Activated CD4-positive, CD25-positive, alpha-beta regulatory T cell treated with anti-CD3 and anti-CD28 coated beads, Interleukin-2, amount 50 U/mL, for 24 hours (primary cell): ENCODE measurements at places on chromosomes 6 and 20.

DNA sequence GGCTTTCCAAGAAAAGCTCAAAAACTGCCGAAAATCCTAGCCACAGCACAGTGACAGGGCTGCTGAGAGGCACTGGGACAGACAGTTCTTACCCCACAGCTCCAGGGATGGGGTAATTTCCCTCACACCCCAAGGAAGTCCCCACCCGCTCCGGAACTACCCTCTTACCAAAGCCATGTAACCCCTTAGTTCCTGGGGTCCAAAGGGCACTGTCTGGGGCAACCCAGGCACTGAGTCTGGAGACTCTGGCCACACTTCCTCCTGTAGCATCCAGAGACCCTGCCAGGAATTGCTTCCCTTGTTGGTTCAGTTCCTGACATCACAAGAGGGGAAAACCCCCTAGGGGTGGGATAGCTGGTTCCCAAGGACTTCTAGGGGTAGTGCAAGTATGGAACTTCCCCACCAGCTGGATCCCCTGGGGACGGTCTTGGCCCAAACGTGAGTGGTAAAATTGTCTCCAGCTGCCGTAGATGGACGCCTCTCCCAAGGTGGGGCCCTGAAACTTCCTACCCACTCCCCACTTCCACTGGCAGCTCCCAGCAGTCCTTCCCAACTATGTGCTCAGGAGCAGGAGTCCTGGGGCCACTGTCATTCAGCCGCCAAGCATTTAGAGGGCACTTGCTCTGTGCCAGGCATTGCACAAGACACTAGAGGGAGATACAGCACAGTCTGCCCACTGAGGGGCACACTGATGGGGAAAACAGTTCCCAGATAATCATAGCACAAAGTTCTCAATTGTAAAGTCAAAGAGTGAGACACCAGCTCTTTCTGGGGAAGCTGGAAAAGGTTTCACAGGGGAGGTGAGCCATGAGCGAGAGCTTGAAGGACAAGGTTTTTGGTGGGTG is 17.2 kb upstream of the HCK start:
- no peak for ATAC-seq

DNA sequence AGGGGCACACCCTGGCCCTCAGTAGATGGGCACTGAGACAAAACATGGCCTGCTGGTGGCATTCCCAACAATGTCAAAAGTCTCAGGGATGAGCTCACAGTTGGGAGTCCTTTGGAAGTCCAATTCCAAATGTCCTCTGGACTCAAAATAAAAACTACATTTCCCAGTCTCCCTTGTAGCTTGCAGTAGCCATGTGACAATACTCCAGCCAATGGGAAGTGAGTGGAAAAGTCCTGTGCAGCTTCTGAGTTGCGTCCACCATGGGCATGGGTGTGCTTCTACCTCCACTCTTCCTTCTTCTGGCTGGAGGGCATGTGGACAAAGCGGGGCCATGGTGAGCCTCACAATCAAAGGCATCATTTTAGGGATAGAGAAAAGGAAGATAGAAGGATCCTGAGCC is 5.8 kb upstream of the ADAM33 start:
- no peak for ATAC-seq

DNA sequence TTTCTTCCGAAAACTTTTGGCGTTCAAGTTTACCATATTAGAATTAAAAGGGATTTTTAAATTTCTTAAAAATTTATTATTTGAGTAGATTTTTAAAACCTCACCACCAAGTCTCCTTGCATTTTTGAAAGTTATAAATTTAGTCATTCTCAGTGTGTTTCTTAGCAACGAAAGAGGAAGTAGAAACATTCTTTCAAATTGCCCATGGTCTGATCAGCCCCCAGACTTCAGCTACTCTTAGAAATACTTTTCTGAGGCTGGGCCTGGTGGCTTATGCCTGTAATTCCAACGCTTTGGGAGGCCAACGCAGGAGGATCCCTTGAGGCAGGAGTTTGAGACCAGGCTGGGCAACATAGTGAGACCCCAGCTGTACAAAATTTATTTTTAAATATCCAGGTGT is 15.1 kb upstream of the RTF2 start:
- no peak for ATAC-seq

- ATAC-seq = no peak
Observed at GRCh38 chr6:34102099-34102656, 43.7 kb downstream of the GRM4 start.

DNA sequence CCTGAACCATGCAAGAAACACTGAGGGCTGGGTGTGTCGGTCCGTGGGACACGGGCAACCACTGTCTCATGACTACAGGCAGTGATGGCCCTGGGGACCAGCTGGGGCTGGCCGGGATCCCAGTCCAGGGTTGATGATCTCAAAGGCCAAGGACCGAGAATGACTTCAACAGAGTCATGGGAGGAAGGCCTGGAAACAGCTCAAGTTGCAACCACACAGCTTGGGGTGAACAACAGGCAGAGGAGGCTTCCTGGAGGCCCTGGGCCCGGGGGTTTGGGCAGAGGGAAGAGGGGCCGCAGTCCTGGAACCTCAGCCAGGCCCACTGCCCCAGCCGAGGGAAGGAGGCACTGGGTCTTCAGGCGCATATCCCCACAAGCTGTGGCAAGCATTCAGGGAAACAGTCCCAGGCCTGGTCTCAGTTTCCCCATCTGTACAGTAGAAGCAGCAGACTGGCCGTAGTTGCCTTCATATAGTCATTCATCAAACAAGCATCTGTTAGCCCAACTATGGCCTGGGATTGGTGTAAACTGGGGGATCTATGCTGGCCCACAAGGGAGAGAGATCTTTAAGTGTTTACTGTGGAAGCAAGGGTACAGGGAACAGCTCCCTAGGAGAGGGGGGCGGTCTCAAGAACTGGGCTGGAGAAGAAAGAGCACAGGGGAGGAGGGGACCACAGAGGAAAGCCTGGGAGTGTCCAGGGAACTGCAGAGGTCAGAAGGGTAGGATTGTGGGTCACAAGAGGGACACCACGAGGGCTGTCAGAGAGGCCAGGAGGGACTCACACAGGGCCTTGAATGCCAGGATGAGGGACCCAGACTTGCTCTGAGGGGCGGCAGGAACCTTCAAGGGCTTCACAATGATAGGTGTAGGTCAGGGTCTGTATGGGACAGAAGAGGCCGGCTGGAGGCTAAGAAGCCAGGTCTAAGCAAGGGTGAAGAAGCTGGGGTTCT is 2.1 kb downstream of the MYL9 start:
- ATAC-seq = no peak

- ATAC-seq = peak; percentile 96
Observed at GRCh38 chr6:87115402-87116135, 20.7 kb upstream of the CGA start.

DNA sequence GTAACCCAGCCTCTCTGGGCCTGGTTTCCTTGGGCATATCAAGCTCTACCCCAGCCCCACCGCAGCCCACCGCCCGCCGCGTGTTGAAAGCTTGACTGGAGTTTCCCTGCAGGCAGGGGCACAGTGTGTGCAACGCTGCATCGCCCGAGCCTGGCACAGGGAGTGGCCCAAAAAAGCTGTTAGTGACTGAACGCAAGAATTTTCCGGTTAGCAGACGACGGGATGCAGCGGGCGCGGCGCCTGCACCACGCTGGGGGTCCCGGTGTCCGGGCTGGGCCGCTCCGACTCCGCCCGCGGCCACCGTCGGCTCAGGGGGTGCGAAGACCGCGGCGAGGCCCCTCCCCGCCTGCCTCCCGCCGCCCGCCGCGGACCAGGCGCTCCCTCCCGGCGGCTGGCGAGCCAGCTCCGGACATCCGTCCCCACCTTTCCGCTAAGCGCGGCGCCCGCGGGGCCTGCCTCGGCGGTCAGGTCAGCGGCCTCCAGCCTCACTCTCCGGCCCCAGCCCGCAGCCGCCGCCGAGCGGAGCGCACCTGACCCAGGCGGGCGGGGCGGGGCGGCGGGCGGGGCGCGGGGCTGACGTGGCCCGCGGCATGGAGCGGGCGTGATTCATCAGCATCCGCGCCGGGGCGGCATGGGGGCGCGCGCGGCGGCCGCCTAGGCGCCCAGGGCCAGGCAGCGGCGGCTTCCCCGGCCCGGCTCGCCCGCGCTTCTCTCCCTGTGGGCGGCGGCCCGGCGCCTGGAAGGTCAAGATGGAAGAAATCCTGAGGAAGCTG is at the start of gene ARFGEF3:
TSS of gene ARFGEF3 (plus strand) at position 602 of the 773 bp plus-strand sequence. CDS start at position 750, 148 bp downstream.
- ATAC-seq = peak; percentile 97

- ATAC-seq = peak; percentile 25
Observed at GRCh38 chr6:130314271-130314670, 51.5 kb upstream of the TMEM200A start.

DNA sequence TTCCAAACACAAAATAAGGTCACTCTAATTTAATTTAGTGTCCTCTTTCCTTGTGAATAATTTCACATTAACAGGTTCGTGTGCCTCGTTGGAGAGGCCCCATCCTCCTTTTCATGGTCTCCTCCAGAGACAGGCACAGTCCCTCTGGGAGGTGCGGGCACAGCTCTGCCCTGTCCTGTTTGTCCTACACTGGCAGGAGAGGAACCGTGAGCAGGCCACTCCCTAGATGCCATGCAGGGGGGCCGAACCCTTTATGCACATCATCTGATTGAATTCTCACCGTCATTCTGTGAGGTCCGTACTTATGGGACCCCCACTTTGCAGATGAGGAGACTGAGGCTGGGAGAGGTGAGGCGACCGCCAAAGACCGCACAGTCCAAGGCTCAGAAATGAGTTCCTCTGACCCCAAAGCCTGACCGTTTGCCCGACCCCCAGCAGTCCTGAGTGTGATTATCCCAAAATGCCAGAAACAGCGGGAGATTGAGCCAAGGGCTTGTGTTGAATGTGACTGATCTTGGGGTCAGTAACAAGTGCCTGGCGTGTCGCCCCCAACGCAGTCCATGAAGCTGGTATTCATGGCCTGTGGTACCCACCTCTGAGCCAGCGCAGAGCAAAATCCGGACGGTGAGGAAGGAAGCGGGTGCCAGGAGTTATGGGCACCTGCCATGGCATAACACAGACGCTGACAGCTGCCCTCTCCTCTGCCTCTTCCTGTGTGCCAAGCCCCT is 43.5 kb downstream of the PMEPA1 start:
- no peak for ATAC-seq

GRCh38 chr6:20939161-20939775 is 405.0 kb downstream of the CDKAL1 start:
- no peak for ATAC-seq

GRCh38 chr6:159842035-159842434 is 42.0 kb downstream of the PNLDC1 start:
- ATAC-seq = no peak

DNA sequence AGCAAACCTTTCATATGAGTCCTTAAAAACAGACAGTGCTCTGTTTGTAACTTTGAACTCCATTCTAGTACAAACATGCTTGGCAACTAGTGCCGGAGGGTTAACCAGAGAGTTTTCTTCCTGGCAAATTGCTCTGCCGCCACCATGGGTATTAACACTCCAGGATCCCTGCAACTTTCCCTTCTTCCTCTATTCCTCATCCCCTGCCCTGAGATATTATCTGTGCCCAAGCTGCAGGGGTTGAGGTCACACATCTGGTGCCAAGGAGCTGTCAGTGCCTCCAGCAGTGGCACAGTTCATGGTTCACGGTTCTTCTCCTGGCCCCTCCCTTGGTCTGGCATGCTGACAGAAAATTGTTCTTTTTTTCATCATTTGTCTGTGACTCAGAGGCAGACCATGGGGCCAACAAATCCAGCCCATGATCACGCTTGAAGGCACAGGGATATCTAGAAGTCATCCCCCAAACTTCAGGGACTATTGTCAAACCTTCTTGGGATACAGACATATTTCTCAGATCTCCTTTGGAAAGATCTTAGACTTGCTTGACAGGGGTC is 77.5 kb downstream of the ATXN1 start:
- ATAC-seq = no peak

GRCh38 chr20:15439551-15439950 is 1102.1 kb upstream of the FLRT3 start:
- ATAC-seq = no peak

GRCh38 chr20:34536798-34537394 is 20.7 kb downstream of the DYNLRB1 start:
- peak; percentile 55 for ATAC-seq

GRCh38 chr20:57619051-57619831 is 985 bp downstream of the ZBP1 start:
- ATAC-seq = peak; percentile 79

- ATAC-seq = no peak
Observed at GRCh38 chr6:13907001-13907350, 17.8 kb upstream of the RNF182 start.

- no peak for ATAC-seq
Observed at GRCh38 chr6:162343936-162344645, 383.5 kb downstream of the PRKN start.

- no peak for ATAC-seq
Observed at GRCh38 chr6:38302081-38302480, 337.6 kb downstream of the BTBD9 start.

- ATAC-seq = no peak
Observed at GRCh38 chr6:136160250-136160649, 89.9 kb downstream of the MTFR2 start.

GRCh38 chr20:62822239-62822787 is 5.5 kb downstream of the COL9A3 start:
- no peak for ATAC-seq

DNA sequence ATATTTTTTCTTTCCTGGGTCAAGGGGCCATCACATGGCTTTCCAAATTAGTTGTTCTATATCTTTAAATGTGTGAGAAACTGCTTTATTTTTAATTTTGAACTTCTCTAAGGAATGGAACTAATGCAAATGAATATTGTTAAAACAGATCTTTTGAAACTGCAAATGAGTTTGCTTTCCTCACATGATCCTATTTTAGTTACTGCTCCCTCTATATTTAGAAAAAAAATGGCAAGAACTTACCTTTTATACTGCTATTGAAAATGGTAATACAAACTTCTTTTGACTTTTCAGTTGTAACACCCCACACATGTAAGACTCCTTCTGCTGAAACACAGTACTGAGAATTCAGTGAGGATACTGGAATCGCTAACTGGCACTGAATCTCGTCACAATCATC is 15.9 kb downstream of the IFNGR1 start:
- no peak for ATAC-seq

DNA sequence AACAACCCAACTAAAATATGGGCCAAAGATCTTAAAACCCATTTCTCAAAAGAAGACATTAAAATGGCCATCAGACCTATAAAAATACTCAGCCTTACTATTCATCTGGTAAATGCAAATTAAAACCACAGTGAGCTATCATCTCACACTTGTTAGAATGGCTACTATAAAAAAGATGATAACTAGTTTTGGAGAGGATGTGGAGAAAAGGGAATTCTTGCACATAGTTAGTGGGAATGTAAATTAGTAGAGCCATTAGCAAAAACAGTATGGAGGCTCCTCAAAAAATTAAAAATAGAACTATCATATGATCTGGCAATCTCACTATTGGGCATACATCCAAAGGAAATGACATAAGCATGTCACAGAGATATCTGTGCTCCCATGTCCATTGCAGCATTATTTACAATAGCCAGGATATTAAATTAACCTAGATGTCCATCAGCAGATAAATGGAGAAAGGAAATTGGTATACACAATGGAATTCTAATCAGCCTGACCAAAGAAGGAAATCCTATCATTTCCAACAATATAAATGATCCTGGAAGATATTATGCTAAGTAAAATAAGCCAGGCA is 2.9 kb downstream of the SIRPB1 start:
- no peak for ATAC-seq

GRCh38 chr6:68094070-68094469 is 541.0 kb upstream of the ADGRB3 start:
- ATAC-seq = no peak

GRCh38 chr20:36243726-36244125 is 7.4 kb downstream of the AAR2 start:
- no peak for ATAC-seq

GRCh38 chr20:19828232-19828631 is 70.2 kb downstream of the RIN2 start:
- peak; percentile 53 for ATAC-seq
